Suppressor macrophage treated with lipopolysaccharide for 1 hour (primary cell): ENCODE measurements at places on chromosomes 1 and 21.

DNA sequence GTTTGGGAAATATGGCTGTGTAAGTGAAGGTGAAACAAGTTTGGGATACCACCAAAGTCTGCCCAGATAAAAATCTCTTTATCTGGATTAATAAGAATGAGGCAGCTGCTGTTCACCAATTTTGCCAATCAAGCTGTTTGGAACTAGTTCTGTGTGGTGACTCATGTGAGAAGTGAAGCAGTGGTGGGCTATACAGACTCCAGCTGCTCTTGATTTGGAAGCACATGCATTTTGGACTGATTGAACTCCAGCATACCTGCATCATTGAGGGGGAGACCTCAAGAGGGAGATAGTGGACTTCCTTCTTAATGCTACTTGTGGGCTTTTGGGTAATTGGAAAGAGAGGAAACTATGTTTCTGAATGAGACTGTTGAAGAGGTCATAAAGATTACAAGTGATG is 99.2 kb upstream of the B3GALT2 start:
- DNase-seq = no peak

DNA sequence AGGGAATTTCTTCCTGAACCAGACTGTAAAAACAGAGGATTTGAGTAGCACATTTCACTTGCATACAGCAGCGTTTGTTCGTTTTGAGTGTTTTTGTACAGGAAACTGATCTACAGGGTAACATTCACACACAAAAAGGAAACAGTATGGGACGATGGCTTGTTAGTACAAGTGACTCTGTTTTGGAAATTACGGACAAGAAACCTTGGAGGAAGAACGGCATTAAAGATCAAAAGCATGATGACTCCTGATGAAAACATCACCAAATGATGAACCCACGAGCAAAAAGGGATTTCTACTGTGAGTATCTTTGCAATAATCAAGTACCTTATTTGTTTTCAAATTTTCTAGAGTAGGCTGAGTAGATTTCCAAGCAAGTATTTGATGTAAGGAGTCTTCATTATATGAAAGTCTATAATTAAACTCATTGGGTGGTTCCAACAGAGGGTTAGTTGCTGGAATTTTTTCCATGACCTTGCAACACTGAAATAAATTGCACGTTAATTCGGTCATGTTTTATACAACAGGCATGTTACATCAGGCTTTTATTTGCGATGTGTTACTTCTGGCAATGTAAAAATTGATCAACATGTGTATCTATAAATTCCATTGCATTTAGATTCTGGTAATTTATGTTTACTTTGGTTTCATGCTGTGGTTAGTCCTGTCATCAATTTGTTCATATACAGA is 76.7 kb upstream of the KCNK2 start:
- no peak for DNase-seq

DNA sequence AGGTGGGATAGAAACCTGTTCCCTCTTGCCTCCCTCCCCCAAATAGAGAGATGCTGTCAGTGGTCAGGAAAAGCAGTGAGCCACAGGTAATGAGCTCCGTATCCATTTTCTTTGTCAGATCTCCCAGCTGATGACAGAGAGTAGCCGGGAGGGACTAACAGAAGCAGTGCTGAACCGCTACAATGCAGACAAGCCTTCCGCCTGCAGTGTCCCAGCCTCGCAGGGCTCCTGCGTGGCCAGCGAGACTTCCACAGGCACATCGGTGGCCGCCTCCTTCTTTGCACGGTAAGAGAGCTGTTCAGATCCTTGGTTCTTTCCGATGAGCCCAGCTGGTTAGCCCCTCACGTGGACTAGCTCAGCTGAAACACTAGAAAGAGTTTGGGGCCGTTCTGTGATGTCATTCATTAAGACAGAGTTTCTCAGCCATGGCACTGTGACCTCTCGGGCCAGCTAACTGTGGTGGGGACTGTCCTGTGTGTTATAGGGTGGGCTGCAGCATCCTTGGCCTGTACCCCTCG is 264.7 kb downstream of the KIF26B start:
- DNase-seq = no peak

DNA sequence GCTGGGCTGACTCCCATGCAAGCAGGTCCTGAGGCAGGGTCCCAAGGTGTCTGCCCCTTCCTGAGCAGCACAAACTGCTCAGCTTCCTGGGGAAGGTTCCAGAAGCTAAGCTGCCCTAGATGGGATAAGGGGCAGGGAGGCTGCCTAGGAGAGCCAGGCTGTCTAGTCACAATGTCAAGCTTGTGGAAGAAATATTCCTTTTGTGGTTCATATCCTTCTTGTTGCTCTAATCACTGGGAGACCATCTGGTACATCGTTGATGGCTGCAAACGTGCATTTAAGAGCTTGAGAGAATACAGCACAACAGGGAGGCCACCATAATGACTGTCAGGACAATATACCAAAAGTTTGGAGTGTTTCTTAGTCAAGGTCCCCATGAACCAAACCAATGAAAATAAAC is 67.4 kb downstream of the SLC16A1 start:
- DNase-seq = no peak

- DNase-seq = no peak
These were observed 39.0 kb upstream of the SAMSN1 start for GRCh38 chr21:14585122-14585521.

- DNase-seq = no peak
These were observed 14.9 kb upstream of the CD1C start for GRCh38 chr1:158274797-158275196.

DNA sequence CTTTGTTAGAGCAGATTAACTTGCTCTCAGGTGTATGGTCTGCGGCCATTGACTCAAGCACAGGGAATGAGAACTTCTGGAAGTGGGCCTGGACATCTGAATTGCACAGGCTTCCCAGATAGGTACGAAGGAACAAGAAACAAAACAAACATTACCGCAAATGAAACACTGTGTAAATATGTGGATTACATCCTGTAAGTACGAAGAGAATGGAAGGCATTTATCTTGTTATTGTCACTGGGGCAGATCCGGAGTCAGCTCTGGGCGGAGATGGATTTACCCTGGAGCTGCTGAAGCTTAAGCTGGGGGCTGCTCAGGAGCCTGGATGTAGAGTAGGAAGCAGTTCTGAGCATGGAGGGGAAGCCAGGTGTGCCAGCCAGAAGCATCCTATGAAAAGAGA is 6.8 kb downstream of the HES2 start:
- DNase-seq = no peak

GRCh38 chr1:156809281-156809680 is 7.4 kb downstream of the SH2D2A start:
- DNase-seq = no peak

DNA sequence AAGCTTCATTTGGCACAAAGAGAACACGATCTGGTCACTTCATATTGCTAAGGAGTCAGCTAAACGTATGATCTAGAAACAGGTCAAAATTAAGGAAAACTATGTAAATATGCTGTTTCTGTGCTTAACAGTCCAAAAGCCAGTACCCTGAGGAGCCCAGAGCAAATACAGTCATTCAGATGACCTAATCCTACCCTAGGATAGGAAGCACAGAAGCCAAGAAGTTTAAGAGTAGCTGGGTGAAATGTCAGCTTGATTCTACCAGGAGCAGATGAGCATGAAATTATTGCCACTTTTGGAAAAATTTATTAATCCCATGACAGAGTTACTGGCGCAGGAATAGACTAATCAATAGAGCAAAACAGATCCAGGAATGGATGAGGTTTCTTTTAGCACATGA is 18.3 kb downstream of the SORT1 start:
- peak; percentile 17 for DNase-seq

- DNase-seq = peak; percentile 18
These were observed 92.1 kb downstream of the PRKAB2 start for GRCh38 chr1:147080006-147080661.

DNA sequence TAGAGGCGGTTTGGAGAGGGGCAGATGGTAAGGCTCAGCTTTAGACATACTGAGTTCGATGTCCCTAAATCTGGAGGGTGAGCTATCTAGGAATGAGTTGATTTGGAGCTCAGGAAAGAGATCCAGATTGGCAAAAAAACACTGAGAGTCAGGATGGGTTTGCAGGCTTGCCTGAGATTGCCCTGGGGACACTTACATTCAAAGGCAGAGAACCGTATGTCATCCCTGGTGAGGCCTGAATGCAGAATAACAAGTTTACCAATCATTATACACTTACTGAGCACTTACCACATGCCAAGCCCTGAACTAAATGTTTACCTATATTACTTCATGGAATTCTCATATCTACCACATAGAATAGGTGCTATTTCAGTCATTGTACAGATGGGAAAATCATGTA is 27.5 kb downstream of the TFAP2E start:
- no peak for DNase-seq

DNA sequence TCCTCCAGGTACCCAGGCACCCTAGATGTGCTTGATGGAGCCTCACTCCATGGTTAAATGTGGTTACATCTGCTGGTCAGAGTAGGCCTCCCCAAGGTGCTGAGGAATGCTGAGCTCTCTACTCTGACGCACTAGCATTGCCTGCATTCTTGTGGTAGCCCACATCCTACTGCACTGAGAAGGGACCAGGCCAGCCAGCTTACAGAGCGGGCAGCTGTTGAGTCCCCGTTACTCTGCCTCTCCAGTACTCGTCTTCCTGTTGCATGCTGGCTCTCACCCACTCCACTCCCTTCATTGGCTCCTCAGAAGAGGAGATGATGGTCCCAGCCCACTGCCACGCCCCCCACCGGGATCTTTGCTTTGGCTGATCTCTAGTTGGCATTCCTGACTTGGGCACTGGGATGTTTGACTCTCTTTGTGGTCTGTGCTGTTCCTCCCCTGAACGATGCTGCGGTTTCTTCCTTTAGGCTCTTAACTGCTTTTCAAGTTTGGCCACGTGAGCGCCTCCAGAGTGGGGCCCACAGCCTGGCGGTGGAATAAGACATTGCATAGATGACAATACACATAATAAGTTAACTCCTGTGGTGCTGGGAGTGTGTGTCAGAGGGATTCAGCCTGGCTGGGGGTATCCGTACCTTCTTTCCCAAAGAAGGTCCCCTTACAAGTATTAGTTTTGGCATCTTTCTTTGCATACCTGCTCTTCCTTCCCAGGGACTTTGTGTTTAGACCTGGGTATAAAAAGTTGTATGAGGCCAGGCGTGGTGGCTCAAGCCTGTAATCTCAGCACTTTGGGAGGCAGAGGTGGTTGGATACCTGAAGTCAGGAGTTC is 18.6 kb downstream of the AZIN2 start:
- peak; percentile 37 for DNase-seq

DNA sequence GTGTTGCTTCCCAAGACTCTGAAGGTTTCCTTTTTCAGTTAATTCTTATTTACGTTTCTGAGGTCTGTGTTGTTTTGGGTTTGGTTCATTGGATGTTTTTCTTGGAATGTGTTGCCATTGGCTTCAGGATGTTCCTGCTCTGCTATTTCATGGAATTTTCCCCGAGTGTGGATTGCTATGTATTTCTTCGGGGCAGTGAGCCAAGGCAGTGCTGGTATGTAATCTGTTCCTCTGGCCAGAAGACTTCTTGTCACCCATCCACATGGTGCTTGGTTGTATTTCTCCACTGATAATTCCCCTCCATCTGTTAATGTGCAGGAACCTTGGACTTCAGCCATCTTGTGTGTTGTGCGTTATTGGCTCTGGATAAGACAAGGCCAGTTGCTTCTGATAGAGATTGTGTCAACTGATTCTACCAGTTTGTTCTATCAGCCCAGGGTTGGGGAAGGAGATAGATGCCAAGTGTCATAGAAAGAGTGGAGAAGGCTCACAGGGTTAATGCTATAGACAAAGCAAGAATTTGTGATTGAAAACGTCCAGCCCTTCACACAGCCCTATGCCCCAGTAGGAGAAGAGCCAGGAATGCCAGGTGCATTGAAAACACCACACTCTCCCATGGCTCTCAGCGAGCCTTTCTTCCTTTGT is 505.2 kb downstream of the PLPP3 start:
- DNase-seq = no peak

- DNase-seq = peak; percentile 55
These were observed 1.2 kb upstream of the FHAD1 start for GRCh38 chr1:15245593-15246360.
